ENCODE measurements at places on chromosomes 5 and 9. TPM values are rescaled to one million over a fixed set of nuclear protein-coding genes. Genes with fewer than 3 reads are reported as not detected.

The SUB1 gene
- total RNA-seq: 204 TPM

The C5orf52 gene
- total RNA-seq: not detected

The EIF4EBP3 gene
- total RNA-seq: 8.6 TPM

The CATSPER3 gene
- 0.69 TPM for total RNA-seq

The CCL27 gene
- total RNA-seq: 0.95 TPM

The HACD4 gene
- 0.13 TPM for total RNA-seq

GRCh38 chr5:169344629-169345028 lies 43.7 kb upstream of the SLIT3 start:
- H3K27ac ChIP-seq: peak overlapping the region; percentile 45
- H3K4me3 ChIP-seq: no peak overlapping the region
- no peaks in the 10 kb centered on the region for H3K27me3 ChIP-seq
- H3K4me1 ChIP-seq: peaks cover 2% of the 10 kb centered on the region
- no peak for DNase-seq

GRCh38 chr5:127367946-127368465 lies 77.4 kb downstream of the MEGF10 start:
- no peaks in the 10 kb centered on the region for H3K4me1 ChIP-seq
- H3K36me3 ChIP-seq: no peaks in the 10 kb centered on the region
- DNase-seq: no peak
- H3K4me3 ChIP-seq: no peak overlapping the region

DNA sequence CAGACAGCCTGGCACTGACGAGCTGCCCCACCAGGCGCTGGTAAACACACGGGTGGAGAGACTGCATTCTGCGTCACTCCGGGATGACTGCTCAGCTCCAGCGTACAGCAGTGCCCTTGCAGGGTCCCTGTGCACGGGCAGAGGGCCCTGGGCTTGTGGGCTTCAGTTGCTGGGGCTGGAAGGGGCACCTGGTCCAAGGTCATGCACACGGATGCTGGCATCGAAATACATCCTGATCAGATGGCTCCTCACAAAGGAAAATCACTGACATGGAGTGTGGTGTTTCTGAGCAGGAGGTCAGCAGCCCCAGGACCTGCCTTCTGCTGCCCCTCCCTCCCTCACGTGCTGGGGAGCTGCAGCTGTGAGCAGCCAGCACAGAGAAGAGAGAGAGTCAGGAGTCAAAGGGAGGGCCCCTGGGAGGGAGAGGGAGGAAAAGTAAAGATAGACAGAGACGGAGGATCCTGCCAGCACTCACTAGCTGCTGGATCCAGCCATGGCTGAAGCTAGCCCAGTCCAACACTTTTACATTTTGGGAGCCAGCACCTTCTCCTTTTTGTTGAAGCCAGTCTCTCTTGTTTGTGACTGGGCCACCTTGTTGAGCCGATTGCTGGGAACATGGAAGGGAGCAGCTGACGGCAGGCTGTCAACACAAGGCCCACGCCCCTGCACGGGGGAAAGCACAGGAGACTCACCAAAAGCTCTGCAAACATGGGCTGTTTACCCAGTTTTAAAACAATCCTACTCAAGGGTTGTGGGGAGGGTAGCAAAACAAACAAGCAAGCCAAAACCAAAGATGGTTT lies 166.5 kb upstream of the PHYKPL start:
- peaks cover 2% of the 10 kb centered on the region for H3K27me3 ChIP-seq
- H3K4me3 ChIP-seq: no peak overlapping the region
- no peaks in the 10 kb centered on the region for H3K4me1 ChIP-seq

GRCh38 chr5:140927228-140927573 lies 1.1 kb downstream of the PCDHAC1 start:
- DNase-seq: no peak
- H3K27me3 ChIP-seq: no peaks in the 10 kb centered on the region
- H3K36me3 ChIP-seq: no peaks in the 10 kb centered on the region
- H3K27ac ChIP-seq: no peak overlapping the region
- no peak overlapping the region for H3K4me3 ChIP-seq

- peaks cover 7% of the 10 kb centered on the region for H3K4me1 ChIP-seq
- DNase-seq: no peak
- peaks cover 14% of the 10 kb centered on the region for H3K27me3 ChIP-seq
- no peak overlapping the region for H3K27ac ChIP-seq
- H3K4me3 ChIP-seq: peak overlapping the region; percentile 39
Measured at GRCh38 chr5:176810687-176811501, 535 bp downstream of the UNC5A start.

GRCh38 chr5:151569132-151570046 lies 21.7 kb downstream of the FAT2 start:
- H3K27ac ChIP-seq: no peak overlapping the region
- H3K4me1 ChIP-seq: no peaks in the 10 kb centered on the region
- no peak overlapping the region for H3K4me3 ChIP-seq
- H3K27me3 ChIP-seq: peaks cover 1% of the 10 kb centered on the region

GRCh38 chr5:28862860-28863196 lies 1824.4 kb upstream of the CDH9 start:
- H3K4me1 ChIP-seq: no peaks in the 10 kb centered on the region
- H3K4me3 ChIP-seq: no peak overlapping the region
- DNase-seq: no peak

DNA sequence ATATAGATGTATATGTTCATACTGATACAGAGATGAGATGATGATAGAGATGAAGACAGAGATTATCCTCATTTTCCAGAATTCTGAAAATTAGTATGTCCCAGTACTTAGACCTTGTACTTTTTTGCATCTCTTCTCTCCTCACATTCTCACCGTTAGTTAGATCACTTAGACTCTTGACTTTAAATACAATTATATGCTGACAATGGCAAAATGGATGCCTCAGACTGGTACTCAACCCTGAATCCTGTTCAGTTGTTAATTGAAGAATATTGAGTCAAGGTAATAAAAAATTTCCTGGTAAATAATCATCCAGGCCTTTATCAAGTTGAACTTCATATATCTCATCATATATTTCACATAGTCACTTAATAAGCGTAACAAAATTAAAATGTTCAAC lies 505.4 kb downstream of the EFNA5 start:
- no peaks in the 10 kb centered on the region for H3K4me1 ChIP-seq
- no peaks in the 10 kb centered on the region for H3K36me3 ChIP-seq
- DNase-seq: no peak
- H3K4me3 ChIP-seq: no peak overlapping the region
- no peaks in the 10 kb centered on the region for H3K27me3 ChIP-seq
- no peak overlapping the region for H3K27ac ChIP-seq

DNA sequence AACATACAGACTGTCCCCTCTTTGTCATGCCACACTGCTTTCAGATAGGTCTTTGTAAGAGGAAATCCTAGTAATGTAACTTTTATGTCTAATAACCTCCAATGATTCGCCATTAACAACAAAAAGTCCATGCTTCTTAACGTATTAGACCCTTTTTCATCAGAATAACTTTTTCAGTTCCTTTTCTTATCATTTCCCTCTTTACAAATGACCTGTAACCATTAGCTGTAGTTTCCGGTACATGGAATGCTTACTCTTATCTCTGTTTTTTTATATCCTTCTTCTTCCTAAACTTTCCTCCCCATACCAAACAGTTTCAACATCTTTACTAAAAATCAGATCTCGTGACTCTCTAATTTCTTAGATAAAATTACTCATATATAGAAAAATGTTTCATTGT lies 268.9 kb upstream of the TYRP1 start:
- H3K4me3 ChIP-seq: no peak overlapping the region
- no peaks in the 10 kb centered on the region for H3K4me1 ChIP-seq
- H3K27ac ChIP-seq: no peak overlapping the region
- no peaks in the 10 kb centered on the region for H3K36me3 ChIP-seq

Data from Panc1 (cell line).